ENCODE measurements at places on chromosomes 4 and X. TPM values are rescaled to one million over a fixed set of nuclear protein-coding genes. Genes with fewer than 3 reads are reported as not detected.

DNA sequence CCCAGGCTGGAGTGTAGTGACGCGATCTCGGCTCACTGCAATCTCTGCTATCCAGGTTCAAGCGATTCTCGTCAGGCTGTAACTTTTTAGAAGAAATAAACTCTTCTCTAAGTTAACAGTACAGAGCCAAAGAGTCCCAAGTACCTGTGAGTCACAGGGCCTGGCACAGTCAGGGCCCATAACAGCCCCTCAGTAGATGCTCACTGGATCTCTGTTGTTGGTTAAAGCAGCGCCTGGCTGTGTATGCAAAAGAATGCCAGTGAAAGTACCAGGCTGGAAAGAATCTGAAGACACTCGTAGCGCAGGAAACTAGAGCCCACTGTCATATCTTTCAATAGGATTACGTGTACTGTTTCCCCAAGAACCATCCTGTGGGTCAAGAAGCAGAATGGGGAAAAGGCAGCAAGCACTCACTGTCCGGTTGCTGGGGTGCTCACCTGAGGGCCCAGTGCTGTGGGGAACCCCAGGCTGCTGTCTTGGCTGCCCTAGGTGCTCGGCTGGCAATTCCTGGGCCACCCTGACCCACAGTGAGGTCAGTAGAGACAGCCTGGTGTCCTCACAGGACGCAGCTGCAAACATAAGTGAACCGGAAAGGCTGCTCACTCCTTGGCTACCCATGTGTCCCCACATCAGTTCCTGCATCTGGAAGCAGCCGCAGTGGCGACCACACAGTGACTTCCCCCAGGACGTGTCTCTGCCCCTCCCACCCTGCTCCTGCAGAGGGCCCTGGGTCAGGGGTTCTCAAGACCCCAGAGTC, 3.1 kb upstream of the SLBP start:
- no peak for DNase-seq

- no peak for DNase-seq
Measured at GRCh38 chrX:38458071-38458470, 103.3 kb upstream of the TSPAN7 start.

Gene MECP2
- 36.2 TPM for total RNA-seq

DNA sequence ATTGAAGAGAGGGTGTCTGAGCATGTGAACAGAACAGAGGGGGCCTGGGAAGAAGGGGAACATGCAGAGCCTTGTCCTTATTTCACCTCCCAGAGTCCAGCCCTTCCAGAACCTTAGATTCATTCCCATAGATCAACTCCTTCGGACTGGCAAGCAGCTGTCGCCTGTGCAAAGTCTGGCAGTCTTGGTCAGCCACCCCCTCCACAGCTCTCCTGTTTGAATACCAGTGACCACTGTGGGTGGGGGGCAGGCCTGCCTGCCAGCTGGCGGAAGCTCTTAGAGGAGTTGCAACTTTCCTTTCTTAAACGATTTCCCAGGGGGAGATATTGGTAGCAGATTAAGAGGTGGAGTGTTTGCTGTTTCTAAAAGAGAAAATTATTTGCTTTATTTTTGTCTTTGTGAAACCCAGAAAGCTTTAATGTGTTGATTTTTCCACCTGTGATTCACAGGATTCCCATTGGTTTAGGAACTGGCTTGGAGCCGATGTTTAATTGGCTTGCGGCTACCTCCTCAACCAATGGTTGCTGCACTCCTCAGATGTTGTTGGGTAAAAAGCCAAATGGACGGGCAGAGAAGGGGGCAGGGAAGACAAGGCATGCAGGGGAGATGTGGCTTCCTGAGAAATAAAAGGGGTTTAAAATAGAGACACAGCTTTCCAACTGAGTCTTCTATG, 62.2 kb upstream of the PRPS1 start:
- DNase-seq: peak; percentile 79

Gene FHDC1
- total RNA-seq: 1.7 TPM

DNA sequence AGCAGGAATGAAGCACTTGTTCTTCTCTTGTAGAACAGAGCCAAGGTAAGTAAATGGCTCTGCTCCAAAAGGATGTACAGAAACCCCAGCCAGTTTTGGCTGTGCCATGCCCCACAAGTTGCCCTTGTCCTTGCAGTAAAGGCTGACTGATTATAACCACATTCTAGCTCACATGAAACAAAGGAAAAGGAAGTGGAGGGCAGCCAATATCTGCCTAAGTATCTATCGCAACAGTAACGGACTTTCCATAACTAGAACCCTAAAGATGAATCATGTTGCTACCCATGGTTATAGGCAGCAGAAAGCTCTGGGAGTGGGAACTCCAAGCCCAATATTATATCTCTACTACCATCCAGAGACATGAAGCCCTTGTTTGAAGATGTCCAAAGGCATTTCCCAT, 95.7 kb downstream of the COMMD8 start:
- no peak for DNase-seq

- DNase-seq: peak; percentile 53
Measured at GRCh38 chr4:38831653-38832052, 25.0 kb downstream of the TLR6 start.

Gene PNPLA4
- 12.1 TPM for total RNA-seq

- no peak for DNase-seq
Measured at GRCh38 chr4:57085278-57085677, 24.9 kb downstream of the IGFBP7 start.

- DNase-seq: peak; percentile 29
Measured at GRCh38 chr4:113978561-113979147, 793 bp downstream of the ARSJ start.

DNA sequence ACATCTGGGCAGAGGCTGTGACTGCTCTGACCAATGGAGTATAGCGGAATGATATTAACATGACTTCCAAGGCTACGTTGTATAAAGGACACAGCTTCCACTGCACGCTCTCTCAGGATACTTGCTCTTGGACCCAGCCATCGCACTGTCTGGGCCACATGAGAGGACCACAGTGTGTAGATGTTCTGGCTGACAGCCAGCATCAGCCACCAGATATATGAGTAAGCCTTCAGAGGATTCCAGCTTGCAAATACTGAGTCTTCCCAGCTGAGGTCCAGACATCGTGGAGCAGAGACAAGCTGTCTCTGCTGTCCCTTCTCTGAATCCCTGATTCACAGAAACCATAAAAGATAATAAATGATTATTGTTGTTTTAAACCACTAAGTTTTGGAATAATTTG, 146.8 kb upstream of the USP9X start:
- DNase-seq: peak; percentile 50

- DNase-seq: no peak
Measured at GRCh38 chrX:27446423-27446822, 16.7 kb downstream of the PPP4R3C start.

Gene XIAP
- total RNA-seq: 53.1 TPM

Gene FGF16
- not detected for total RNA-seq

GRCh38 chrX:40300286-40300890, 202.6 kb upstream of the BCOR start:
- DNase-seq: no peak

- no peak for DNase-seq
Measured at GRCh38 chrX:136261321-136261720, 10.1 kb upstream of the MAP7D3 start.

- no peak for DNase-seq
Measured at GRCh38 chr4:113987382-113987941, 8.0 kb upstream of the ARSJ start.

DNA sequence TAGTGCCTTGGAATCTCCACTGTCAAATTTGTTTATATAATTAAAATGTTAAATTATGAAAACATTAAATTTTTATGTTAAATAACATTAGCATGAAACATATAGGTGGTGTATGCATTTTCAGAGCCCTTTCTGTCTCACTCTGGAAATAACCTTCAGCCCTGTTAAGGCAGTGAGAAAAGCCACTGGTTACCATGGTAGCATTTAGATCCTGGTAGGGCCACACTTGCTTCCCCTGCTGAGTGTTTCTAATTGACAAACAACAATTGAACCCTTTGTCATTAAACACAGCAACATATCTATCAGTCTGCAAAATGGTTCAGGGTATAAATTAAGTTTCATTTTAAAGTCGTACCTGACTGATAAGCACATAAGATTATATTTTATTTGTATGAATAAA, 63.5 kb downstream of the PDK3 start:
- DNase-seq: no peak
